ENCODE measurements at places on chromosomes 4 and X. TPM values are rescaled to one million over a fixed set of nuclear protein-coding genes. Genes with fewer than 3 reads are reported as not detected.

- no peak for DNase-seq
- H3K36me3 ChIP-seq: no peaks in the 10 kb centered on the region
- no peak overlapping the region for H3K4me3 ChIP-seq
- H3K27ac ChIP-seq: no peak overlapping the region
- H3K4me1 ChIP-seq: no peaks in the 10 kb centered on the region
- no peaks in the 10 kb centered on the region for H3K27me3 ChIP-seq
These were observed 936.2 kb upstream of the LCORL start for GRCh38 chr4:18957716-18958115.

DNA sequence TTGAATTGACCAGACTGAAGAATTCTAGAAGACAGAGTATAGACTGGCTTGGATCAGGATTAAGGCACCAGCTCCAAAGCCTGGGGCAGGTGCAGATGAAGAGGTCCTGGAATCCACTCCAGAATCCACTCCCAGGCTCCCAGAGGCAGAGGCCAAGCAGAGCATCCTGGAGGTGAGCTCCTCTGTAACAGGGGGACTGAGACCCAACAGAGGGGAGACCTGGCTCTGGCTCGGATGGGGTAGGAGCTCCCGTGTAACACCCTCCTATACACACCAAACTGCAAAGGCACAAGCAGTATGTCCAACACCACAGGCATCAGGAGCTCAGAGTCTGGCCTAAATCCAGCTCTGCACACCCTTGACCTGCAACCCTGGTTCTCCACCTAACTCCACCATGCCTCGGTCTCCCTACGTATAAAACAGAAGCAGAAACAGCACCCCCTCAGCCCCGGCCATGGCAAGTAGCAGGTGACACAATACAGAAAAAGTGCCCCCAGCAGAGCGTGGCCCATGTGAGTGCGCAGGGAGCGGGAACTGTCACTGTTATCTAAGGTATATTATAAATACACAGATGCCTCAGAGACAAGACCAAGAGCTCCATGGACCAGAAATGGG is 14.9 kb downstream of the RNF212 start:
- no peaks in the 10 kb centered on the region for H3K27me3 ChIP-seq
- H3K4me1 ChIP-seq: no peaks in the 10 kb centered on the region
- H3K36me3 ChIP-seq: no peaks in the 10 kb centered on the region
- no peak overlapping the region for H3K4me3 ChIP-seq

Gene CDKL2
- not detected for total RNA-seq

Gene HDX
- total RNA-seq: 2.8 TPM

Gene MTMR8
- 0.13 TPM for total RNA-seq

Gene SPATA18
- total RNA-seq: 2.3 TPM

Gene SCML1
- 13.1 TPM for total RNA-seq

Gene BMPR1B
- 1.6 TPM for total RNA-seq
